ENCODE measurements at places on chromosomes 5 and 9.

GRCh38 chr5:81425569-81425968 is 31.6 kb upstream of the ACOT12 start:
- DNase-seq = peak; percentile 73

DNA sequence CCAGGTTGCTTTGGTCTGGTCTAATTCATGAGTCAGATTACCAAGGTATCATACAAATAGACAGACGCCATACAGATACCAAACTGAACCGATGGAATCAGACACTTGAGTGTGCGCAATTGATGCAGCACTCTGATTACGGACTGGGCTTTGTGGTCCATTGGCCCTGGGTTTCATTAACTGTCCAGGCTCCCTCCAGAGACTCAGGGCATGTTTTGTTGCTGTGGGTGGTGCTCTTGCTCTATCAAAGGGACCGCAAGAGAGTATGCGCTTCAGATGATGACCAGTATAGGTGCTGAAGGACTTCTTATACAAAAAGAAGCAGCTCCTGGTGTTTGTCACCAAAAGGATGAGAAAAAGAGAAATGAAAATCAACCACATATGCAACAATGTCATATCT is 36.9 kb upstream of the ANKRD55 start:
- DNase-seq = no peak

- no peak for DNase-seq
Measured at GRCh38 chr9:82583524-82583923, 479.4 kb downstream of the RASEF start.

- no peak for DNase-seq
Measured at GRCh38 chr9:90871327-90871935, 69.8 kb downstream of the SYK start.

GRCh38 chr5:68818057-68818695 is 275.6 kb upstream of the SLC30A5 start:
- DNase-seq = no peak

GRCh38 chr9:5869315-5870019 is 21.2 kb upstream of the MLANA start:
- DNase-seq = no peak

GRCh38 chr9:76662476-76663281 is 101.6 kb upstream of the PCA3 start:
- DNase-seq = peak; percentile 27

DNA sequence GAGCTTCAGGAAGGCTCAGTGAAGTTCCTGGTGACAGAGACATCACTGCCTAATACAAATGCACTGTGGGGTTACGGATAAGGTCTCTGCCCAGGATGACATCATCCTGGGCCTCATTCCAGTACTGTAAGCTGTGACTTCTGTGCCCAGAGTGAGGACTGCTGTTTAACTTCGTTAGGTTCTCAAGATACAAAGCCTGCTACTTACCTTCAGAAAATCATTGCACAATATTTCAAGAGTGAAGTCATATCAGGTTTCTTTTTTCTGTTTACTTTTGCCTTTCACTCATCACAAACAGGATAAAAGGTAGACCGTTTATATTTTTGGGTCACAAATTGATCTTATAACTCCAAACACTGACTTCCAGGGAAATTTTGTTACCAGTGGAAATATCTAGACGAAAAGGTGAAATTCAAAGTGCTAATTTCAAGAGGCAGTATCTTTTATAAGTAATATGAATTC is 241.2 kb downstream of the PIK3R1 start:
- DNase-seq = no peak

DNA sequence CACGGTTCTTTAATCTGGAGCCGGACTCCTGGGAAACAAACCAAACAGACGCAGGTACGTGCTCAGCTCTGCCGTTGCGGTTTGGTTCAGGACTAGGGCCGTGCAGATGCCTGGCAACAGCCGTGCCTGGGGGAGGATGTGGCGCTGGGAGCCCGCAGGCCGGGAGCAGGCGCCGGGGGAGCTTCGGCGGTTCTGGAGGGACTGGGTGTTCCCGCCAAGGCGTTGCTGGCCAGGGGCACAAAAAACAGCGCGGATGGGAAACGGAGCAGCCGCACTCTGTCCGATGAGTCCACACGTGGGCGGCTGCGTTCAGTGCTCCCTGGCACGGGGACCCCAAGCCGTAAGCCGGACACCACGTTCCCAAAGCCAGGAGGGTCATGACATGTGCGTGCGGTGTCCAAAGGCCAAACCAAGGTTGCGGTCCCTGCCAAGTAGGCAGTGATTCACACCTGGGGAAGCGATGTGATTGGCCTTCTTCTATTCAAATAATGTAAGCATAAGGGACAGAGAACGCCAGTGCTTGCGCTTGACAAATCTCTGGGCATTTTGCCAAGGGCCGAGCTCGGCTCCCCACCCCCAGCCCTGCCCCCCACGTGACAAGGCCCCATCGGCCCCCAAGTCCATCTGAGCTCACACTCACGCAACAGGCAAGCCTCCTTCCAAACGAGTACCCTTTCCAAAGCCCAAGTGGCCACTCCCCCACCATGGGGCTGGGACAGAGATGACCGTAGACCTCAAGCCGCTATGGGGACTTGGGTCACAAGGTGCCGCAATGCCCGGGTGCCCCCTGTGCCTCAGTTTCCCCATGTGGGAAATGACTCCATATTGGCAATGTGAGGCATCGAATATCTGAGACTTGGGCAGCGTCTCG is 49.7 kb upstream of the NKD2 start:
- no peak for DNase-seq

DNA sequence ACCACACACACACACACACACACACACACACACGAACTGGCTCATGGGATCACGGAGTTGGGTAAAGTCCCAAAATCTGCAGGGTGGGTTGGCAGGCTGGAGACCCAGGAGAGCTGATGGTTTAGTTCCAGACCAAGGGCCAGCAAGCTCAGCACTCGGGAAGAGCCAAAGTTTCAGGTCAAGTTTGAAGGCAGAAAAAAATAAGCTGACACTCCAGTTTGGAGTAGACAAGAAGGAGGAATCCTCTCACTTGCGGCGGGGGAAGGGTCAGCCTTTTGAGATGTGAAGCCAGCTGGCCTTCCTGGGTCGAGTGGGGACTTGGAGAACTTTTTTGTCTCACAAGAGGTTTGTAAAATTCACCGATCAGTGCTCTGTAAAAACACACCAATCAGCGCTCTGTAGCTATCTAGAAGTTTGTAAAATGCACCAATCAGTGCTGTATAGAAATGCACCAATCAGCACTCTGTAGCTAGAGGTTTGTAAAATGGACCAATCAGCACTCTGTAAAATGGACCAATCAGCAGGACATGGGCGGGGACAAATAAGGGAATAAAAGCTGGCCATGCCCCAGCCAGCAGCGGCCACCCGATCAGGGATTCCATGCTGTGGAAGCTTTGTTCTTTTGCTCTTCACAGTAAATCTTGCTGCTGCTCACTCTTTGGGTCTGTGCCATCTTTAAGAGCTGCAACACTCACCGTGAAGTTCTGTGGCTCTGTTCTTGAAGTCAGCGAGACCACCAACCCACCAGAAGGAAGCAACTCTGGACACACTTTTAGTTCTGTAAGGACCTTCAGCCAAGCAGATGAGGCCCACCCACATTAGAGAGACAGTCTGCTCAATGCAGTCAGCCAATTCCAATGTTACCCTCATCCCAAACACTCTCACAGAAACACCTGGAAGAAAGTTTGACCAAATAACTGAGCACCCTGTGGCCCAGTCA is 37.8 kb upstream of the UNC5A start:
- DNase-seq = no peak

GRCh38 chr9:25513509-25514033 is 164.7 kb downstream of the TUSC1 start:
- no peak for DNase-seq
